IMR-90 (cell line): ENCODE measurements at places on chromosomes 13 and 19. TPM values are rescaled to one million over a fixed set of nuclear protein-coding genes. Genes with fewer than 3 reads are reported as not detected.

The BST2 gene
- total RNA-seq, result 0.18 and 0.28 TPM in 2 replicates

- DNase-seq, result no peak
Observed at GRCh38 chr19:8935460-8935859, 74.7 kb downstream of the MUC16 start.

- peak; percentile 28 for DNase-seq
Observed at GRCh38 chr19:7869453-7869909, 4.7 kb downstream of the PRR36 start.

- DNase-seq, result peak; percentile 61
Observed at GRCh38 chr19:32287811-32288227, 57.6 kb upstream of the ZNF507 start.

The PEG3 gene
- not detected in 2 replicates for total RNA-seq

The KANK3 gene
- total RNA-seq, result not detected in 2 replicates

The SLC10A2 gene
- total RNA-seq, result not detected in 2 replicates
